Activated CD4-positive, alpha-beta T cell treated with anti-CD3 and anti-CD28 coated beads, Interleukin-2, amount 50 U/mL, for 4 hours (primary cell): ENCODE measurements at places on chromosomes 6 and 20.

- no peak for DNase-seq
Measured at GRCh38 chr20:59483481-59483880, 120.9 kb upstream of the PHACTR3 start.

GRCh38 chr6:22596011-22596410, 26.6 kb downstream of the HDGFL1 start:
- DNase-seq: no peak

GRCh38 chr20:63622732-63623131, 4.2 kb downstream of the GMEB2 start:
- no peak for DNase-seq

DNA sequence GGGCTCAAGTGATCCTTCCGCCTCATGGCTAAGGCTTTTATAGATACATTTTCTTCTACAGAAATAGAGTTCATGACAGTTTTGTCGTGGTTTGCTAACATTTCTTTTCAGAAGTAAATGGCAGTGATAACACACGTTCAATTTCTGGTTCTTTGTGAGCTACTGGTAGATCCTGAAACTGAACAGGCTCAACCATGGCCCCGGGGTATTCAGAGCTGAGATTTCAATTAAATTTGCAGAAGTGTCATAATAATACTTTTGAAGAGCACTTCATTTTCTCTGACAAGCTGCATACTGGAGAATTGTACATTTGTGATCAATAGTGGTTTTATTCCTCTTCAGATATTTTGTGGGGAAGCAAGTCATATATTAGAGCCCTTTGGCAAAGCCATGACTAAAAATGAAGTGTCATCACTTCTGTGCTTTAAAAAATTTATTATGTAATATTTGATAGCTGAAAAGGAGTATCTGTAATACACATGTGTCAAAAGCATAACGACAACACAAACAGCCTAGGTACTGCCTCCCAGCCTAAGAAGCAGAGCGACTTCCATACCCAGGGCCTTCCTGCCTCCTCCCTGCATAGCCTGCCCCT, 84.3 kb upstream of the SCP2D1 start:
- DNase-seq: no peak

- no peak for DNase-seq
Measured at GRCh38 chr6:25503686-25504085, 148.3 kb upstream of the SCGN start.

- no peak for DNase-seq
Measured at GRCh38 chr6:154592199-154592860, 81.8 kb upstream of the CNKSR3 start.

GRCh38 chr20:9352739-9353138, 161.7 kb upstream of the LAMP5 start:
- no peak for DNase-seq

DNA sequence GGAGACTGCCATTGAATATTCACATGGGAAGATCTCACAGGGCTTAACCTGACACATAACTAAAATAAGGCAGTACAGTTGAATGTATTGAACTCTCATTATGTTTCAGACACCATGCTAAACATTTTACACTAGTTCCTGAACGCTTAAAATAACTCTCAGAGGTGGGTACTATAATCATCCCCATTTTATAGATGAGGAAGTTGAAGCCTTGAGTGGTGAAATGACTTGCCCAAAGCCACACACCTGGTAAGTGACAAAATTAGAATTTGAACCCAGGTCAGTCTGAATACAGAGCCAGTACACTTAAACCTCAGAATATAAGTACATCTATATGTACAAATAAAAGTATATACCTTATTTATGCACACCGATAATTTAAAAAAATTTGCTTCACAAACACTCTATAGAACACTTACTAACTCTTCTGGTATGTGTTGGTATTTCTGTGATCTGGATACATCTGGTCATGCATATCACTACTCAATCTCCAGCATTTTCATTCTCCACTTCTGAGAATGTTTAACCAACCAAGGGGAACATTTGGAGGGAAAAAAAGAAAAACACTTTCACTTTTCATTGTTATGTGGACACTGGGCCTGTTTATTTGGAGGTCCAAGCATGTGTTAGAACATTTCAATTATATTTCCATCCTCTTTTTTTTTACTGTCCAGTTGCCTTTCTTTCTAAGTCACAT, 4.6 kb upstream of the BICRAL start:
- DNase-seq: no peak

DNA sequence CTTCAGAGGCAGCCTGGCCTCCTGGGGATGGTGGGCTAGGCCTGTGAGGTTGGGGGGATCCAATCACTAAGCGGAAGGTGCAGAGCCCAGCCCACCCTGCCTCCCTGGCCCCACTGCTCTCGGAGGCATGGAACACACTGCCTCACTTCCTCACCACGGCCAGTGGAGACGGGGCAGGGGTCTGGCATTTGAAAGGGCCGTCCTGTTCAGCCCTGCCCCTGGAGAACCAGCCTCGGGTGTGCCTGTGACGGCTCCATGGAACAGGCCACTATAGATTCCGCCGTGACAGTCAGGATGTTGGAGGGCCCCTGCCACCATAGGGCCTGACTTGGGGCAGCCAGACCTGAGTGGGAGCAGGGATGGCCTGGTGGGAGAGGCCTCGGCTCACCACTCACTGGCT, 110.2 kb downstream of the DACT2 start:
- DNase-seq: no peak

GRCh38 chr6:123967905-123968304, 164.2 kb downstream of the NKAIN2 start:
- no peak for DNase-seq

GRCh38 chr20:755941-756340, 12.4 kb downstream of the SLC52A3 start:
- no peak for DNase-seq
